Astrocyte (in vitro differentiated cells and primary cell): ENCODE measurements at places on chromosomes 12 and 14.
A peak's percentile ranks its signal among the peaks of the same experiment; 100 is the strongest.

GRCh38 chr12:770479-770878 is 18.1 kb downstream of the WNK1 start:
- peak; percentile 41 for DNase-seq

DNA sequence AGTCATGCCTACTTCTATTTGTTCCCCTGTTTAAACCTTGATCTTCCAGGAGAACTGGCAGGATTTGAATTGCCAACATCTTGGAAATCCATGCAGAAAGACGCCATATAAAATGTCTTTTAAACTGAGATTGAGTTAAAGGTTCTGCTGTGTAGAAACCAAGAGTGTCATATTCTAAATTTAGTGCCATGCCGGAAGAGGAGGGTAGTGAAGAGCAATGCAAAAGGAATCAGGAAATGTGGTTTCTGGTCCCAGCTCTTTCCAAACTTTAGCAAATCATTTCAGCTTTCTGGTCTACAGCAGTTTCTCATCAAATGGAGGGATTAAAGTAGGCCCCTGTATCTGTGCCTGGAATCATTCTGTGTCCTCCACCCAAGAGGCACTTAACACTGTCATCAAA is 85.7 kb downstream of the BTG1 start:
- peak; percentile 81 for DNase-seq

DNA sequence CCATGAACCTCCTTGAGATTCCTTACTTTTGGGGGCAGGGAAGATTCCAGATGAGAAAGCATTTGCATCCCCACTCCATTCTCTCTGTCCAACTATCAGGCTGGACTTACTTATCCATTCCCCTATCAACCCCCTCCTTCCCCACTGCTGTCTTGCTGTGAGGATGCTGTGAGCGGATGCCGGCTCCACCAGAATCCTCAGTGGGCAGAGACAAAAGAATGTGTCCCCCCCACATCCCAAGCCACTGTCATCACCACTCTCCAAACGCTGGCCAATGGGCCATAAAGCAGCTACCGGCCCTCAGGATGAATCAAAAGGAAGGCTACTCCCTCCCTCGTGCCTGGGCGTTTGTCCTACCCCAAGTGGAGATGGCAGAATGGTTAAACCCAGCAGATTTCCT is 173.0 kb upstream of the NTF3 start:
- no peak for DNase-seq

DNA sequence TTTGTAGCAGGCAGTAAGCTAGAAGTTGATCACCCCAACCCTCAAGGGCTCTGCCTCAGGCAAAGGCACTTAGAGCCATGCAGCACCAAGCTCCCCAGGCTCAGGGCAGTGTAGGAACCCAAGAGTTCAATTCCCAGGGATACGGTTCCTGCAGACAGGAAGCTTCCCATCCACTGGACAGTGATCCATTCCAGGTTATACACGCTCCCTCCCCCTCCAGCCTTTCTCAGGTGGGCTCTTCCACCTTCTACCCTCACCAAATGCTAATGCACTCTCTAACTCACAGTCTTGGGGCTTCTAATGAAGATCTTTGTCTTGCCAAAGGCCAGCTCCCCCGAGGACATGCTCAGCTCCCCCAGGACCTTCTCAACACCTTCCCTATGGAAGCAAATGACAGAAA is 12.7 kb downstream of the MYO1A start:
- no peak for DNase-seq

- peak; percentile 79 for DNase-seq
Measured at GRCh38 chr12:13135371-13136178, 32.1 kb upstream of the GSG1 start.
